Mesothelial cell of epicardium (in vitro differentiated cells): ENCODE measurements at places on chromosomes 12 and 14.

DNA sequence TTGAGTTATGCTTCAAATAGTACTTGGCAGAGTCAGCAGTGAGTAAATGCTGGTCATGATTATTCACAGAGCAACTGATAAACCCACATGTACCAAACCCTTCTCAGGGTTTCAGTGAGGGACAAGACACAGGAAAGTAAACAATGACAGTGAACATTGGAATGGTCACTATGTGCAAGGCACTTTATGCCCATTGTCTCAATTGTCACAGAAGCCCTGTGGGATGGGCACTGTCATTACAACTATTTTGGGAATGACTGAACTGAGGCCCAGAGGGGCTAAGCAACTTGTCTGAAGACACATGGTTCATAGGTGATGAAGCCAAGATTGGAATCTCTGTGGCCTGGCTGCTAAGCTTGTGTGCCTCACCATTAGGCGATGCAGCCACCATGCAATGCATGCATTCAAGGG is 238.5 kb downstream of the RBM19 start:
- DNase-seq: no peak

DNA sequence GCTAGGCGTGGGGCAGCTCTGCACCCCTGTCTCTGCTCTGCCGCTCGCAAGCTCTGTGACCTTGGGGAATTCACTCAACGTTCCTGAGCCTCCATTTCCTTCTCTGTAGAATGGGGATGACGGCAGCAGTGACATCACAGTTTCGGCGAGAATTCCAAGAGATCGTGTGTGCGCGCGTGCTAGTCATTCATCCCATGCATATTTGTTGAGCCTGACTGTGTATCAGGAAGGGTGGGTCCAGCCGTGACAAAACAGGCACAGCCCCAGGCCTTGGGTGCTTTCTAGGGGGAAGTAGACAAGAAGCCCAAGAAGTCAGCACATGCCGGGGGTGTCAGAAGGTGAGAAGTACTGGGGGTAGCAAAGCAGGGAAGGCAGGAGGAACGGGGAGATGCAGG is 145.6 kb upstream of the NCOR2 start:
- no peak for DNase-seq

DNA sequence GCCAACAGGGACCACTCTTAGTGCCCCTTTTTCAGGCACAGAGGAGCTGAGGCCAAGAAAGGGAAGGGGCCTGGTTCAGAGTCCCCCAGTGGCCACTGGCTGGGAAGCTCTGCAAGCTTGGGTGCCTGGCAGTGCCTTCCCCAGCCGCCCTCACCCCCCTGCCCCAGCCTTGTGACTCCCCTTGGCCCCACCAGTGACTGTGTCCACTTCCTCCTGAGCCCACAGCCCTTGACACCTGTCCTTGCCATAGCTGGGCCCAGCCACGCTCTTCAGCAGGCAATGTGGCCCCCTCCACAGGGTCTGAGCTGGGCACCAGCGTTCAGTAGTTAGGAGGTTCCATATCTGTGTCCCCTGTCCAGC is 19.0 kb upstream of the C14orf180 start:
- no peak for DNase-seq

DNA sequence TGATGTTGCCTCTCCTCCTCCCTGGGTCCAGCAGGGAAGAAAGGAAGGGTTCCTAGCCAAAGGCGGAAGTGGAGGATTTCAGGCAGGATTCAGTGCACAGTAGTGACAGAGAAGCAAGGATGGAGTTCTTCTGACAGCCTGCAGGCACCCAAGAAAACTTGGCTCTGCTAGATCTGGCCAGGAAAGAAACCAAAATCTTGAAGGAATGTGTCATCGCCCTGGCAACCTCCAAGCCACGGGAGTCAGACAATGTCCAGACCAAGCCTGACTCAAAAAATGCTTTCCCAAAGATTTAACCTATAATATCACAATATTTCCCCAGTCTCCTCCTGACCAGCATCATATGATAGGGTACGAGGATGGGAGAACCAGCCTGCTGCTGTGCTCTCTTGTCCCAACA is 22.8 kb upstream of the DHRS4 start:
- DNase-seq: no peak

DNA sequence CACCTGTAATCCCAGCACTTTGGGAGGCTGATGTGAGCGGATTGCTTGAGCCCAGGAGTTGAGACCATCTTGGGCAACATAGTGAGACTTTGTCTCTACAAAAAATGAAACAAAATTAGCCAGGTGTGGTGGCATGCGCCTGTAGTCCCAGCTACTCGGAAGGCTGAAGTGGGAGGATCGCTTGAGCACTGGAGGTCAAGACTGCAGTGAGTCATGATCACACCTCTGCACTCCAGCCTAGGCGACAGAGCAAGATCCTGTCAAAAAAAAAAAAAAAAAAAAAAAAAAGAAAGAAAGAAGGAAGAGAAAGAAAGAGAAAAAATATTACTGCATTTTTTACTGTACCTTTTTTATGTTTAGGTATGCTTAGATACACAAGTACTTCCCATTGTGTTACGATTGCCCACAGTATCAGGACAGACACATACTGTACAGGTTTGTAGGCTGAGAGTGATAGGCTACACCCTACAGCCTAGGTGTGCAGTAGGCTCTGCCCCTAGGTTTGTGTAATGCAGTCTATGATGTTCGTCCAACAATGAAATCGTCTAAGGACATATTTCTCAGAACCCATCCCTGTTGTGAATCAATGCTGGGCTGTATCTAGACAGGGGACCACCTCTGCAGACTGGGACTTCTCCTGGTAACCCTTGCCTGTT is 160.4 kb upstream of the PWP1 start:
- no peak for DNase-seq

- no peak for DNase-seq
Measured at GRCh38 chr12:76290963-76291859, 57.0 kb downstream of the BBS10 start.

GRCh38 chr12:4240161-4240783 is 33.3 kb upstream of the CCND2 start:
- DNase-seq: no peak

- DNase-seq: no peak
Measured at GRCh38 chr12:67589078-67589477, 59.5 kb upstream of the DYRK2 start.

DNA sequence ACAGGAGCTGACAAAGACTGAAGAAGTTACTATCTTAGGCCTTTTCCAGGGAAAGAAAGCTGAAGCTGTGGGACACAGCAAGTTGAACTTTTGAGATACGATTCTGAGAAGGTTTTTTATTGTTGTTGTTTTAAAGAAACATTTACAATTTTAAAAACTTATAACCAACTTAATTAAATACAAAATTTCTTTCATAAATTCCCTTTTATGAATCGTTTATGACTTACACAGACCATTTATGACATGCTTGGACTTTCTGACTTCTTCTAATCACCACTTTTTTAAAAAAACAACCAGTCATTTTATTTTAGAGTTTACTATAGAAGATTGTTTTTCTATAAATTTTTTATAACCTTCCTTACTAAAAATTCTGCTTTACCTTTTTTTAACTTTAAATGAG is 68.7 kb downstream of the DHRS2 start:
- DNase-seq: no peak

- DNase-seq: no peak
Measured at GRCh38 chr14:77804592-77804991, 4.7 kb downstream of the ADCK1 start.

GRCh38 chr14:52961060-52961639 is 10.3 kb upstream of the FERMT2 start:
- DNase-seq: no peak

DNA sequence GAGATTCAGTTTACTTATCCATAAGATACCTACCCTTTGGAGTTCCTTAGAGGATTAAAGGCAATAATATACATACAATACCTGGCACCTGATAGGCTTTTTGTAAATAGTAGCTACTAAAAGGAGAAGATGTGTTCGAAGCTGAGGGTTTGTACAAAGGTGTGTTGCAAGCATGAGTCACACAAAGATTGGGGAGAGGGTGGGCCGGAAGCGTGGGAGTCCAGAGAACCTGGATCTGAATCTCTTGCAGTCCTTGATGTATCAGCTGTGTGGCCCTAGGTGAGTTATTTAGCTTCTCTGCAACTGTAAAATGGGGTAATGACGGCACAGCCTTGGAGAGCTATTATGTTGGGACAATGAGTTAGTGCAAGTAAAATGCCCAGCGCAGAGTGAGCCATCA is 61.6 kb upstream of the PSMC1 start:
- DNase-seq: no peak

DNA sequence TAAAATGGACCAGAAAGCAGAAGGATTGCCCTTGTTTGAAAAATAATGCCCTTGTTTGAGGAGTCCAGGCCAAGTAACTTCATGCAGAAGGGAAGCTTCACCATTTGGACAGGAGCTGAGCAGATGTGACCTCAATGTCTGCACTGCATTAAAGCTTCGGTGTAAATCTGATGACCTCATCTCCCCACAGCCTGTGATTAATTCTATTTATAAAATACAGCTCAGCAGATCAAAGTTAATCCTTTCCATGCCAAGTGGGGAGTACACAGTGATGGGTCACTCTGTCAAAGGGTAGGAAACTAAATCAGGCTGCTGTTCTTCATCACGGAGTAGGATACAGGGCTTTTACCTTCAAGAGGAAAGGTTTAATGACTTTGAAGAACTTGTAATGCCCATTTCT is 533.7 kb downstream of the RPS29 start:
- DNase-seq: no peak
